Activated naive CD4-positive, alpha-beta T cell treated with anti-CD3 and anti-CD28 coated beads, Interleukin-2, amount 50 U/mL, for 72 hours (primary cell): ENCODE measurements at places on chromosomes 11 and 22. TPM values are rescaled to one million over a fixed set of nuclear protein-coding genes. Genes with fewer than 3 reads are reported as not detected.

The MOGAT2 gene
- not detected for total RNA-seq

The NEFH gene
- 2.1 TPM for total RNA-seq

The MOV10L1 gene
- total RNA-seq = not detected

The SERPING1 gene
- total RNA-seq = 1.6 TPM

The KRTAP5-9 gene
- total RNA-seq = not detected

The JHY gene
- total RNA-seq = 1.5 TPM

The C22orf42 gene
- not detected for total RNA-seq

The PPP6R3 gene
- total RNA-seq = 149 TPM

The SCN4B gene
- total RNA-seq = 0.25 TPM

The GLYATL2 gene
- not detected for total RNA-seq

The SMTNL1 gene
- not detected for total RNA-seq

The P2RY6 gene
- total RNA-seq = not detected

The SLC7A4 gene
- not detected for total RNA-seq

The PHF5A gene
- 76.5 TPM for total RNA-seq

The ANGPTL5 gene
- not detected for total RNA-seq

The BIK gene
- 1.4 TPM for total RNA-seq

The PTPRCAP gene
- total RNA-seq = 131 TPM

The IFT27 gene
- 23.3 TPM for total RNA-seq

The SMIM38 gene
- total RNA-seq = 1.1 TPM

The OR2AT4 gene
- total RNA-seq = not detected

The BATF2 gene
- not detected for total RNA-seq

The TRIM6 gene
- total RNA-seq = 1.6 TPM

The GAB2 gene
- 2.8 TPM for total RNA-seq

The SYTL2 gene
- total RNA-seq = 7.5 TPM

The NOX4 gene
- not detected for total RNA-seq

The AMOTL1 gene
- total RNA-seq = 1.2 TPM

The LIF gene
- 522 TPM for total RNA-seq

The HBB gene
- not detected for total RNA-seq

The GUCY1A2 gene
- 0.04 TPM for total RNA-seq

The IFTAP gene
- 0.57 TPM for total RNA-seq

The INS gene
- not detected for total RNA-seq

The ZNF280B gene
- 2.8 TPM for total RNA-seq

The TYR gene
- not detected for total RNA-seq

The HYOU1 gene
- total RNA-seq = 71.7 TPM

The GP1BB gene
- not detected for total RNA-seq

The TUG1 gene
- total RNA-seq = 62.1 TPM

The B3GAT3 gene
- 79.5 TPM for total RNA-seq

The VEGFB gene
- 119 TPM for total RNA-seq

The TBX1 gene
- not detected for total RNA-seq

The LSP1 gene
- total RNA-seq = 102 TPM

The C11orf42 gene
- total RNA-seq = not detected

The CTSF gene
- 2.5 TPM for total RNA-seq

The RIMBP3B gene
- 0.07 TPM for total RNA-seq

The GAS2 gene
- 2.0 TPM for total RNA-seq
